ENCODE measurements at places on chromosomes 12 and 14.

- no peak for DNase-seq
Observed at GRCh38 chr12:69064734-69065443, 131.9 kb upstream of the CPM start.

GRCh38 chr12:100020370-100020769 lies 35.6 kb upstream of the ANKS1B start:
- DNase-seq = no peak

GRCh38 chr12:132196038-132196872 lies 52.0 kb downstream of the NOC4L start:
- no peak for DNase-seq

GRCh38 chr14:51396222-51396815 lies 156.3 kb downstream of the TMX1 start:
- DNase-seq = no peak

GRCh38 chr12:27521066-27521465 lies 2.9 kb upstream of the PPFIBP1 start:
- no peak for DNase-seq

DNA sequence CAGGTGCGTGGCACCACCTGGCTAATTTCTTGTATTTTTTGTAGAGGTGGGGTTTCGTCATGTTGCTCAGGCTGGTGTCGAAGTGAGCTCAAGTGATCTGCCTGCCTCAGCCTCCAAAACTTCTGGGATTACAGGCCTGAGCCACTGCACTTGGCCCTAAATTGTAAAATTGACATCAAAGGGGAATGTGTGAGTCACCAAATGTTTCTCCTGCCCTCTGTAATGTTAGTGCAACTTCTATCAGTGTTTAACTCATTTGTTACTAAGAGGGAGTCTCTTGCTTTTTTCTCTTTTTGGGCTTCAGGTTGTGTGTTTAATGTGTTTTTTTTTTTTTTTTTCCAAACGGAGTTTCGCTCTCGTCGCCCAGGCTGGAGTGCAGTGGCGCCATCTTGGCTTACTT lies 2.3 kb downstream of the TULP3 start:
- no peak for DNase-seq

DNA sequence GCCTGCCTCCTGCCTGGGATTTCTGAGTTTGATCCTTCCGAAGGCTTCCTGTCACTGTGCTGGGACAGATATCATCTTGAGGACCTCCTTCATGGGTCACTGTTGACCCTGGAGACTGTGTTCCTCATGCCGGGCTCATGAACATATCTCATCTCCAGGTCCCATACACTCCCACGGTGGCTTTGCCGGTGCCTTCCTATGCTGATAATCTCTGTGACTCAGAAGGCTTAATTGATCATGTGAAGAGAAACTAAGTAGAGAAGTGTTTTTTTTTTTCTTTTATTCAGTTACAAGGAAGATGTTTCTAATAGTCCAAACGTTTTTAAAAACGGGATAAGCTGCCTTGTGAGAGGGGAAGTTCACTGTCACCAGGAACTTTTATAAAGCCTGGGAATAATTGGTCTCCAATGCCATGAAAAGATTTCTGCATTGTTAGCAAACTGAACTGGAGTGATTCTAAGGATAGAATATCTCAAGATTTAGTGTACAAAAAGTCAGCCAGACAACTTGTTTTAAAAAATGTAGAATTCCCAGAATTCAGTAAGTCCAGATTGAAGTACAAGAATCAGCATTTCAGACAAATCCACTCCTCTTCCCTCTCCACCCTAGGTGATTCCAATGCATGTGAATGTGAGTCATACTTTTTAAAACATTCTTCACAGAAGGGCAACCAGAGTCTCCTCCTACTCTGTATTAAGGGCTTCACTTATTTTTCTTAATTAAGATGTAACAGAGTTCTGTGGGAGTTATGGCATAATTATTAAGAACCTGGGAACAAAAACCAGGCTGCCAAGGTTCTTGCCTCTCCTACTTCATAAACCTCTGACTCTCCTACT lies 139.8 kb upstream of the LGR5 start:
- no peak for DNase-seq

GRCh38 chr12:9341260-9341585 lies 133.0 kb upstream of the PZP start:
- DNase-seq = no peak

All from activated CD4-positive, CD25-positive, alpha-beta regulatory T cell treated with anti-CD3 and anti-CD28 coated beads, Interleukin-2, amount 50 U/mL, for 72 hours (primary cell).